ENCODE measurements at places on chromosomes 5 and 9.

DNA sequence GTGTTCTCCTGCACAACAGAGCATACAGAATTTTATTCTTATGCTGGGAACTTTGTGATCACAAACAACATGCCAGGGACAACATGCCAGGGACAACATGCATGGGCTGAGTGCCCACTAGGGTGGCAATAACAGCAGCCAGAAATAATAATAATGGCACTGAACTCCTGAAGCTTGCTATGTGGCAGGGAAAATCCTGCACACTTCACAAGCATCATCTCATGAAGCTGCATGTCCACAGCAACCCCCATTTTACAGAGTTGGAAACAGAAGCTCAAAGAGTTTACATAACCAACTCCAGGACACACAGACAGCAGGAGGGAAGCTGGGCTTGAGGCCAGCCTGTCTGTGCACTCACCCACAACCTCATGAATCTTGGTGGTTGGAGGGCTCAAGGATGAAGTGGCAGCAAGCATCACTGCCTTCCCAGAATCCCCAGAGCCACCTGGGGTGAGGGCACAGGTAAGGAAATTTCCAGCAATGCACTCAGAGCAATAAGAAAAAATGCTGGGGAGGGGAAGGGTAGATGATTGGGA, 111.4 kb downstream of the GABBR2 start:
- no peak for DNase-seq

- no peak for DNase-seq
Measured at GRCh38 chr9:20526500-20527319, 95.6 kb downstream of the MLLT3 start.

- no peak for DNase-seq
Measured at GRCh38 chr9:137772281-137772873, 105.2 kb upstream of the CACNA1B start.

- DNase-seq, result no peak
Measured at GRCh38 chr5:77697692-77698091, 59.2 kb upstream of the OTP start.

DNA sequence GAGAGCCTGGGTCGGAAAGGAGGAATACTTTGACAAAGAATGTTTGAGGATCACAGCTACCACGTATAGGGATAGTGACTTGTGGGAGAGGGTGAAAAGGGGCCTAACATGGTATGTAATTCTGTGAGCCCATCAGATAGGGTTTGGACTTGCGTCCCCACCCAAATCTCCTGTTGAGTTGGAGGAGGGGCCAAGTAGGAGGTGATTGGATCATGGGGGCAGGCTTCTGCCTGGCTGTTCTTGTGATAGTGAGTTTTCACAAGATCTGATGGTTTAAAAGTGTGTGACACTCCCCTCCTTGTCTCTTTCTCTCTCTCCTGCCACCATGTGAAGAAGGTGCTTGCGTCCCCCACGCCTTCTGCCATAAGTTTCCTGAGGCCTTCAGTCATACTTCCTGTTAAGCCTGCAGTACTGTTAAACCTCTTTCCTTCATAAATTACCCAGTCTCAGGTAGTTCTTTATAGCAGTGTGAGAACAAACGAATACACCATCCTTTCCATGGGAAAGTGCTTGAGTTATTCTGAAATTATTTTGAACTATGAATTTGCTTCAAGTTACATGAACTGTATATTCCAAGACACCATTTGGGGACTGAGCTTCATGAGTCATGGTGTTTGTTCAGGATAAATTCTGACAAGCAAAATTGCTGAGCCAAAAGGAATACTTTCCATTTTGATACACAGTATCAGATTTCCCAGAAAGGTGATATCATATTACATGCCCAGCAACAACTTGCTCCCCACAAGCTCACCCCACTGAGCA, 68.8 kb upstream of the SSBP2 start:
- no peak for DNase-seq

GRCh38 chr9:73615557-73615956, 463.9 kb downstream of the ANXA1 start:
- DNase-seq, result no peak

DNA sequence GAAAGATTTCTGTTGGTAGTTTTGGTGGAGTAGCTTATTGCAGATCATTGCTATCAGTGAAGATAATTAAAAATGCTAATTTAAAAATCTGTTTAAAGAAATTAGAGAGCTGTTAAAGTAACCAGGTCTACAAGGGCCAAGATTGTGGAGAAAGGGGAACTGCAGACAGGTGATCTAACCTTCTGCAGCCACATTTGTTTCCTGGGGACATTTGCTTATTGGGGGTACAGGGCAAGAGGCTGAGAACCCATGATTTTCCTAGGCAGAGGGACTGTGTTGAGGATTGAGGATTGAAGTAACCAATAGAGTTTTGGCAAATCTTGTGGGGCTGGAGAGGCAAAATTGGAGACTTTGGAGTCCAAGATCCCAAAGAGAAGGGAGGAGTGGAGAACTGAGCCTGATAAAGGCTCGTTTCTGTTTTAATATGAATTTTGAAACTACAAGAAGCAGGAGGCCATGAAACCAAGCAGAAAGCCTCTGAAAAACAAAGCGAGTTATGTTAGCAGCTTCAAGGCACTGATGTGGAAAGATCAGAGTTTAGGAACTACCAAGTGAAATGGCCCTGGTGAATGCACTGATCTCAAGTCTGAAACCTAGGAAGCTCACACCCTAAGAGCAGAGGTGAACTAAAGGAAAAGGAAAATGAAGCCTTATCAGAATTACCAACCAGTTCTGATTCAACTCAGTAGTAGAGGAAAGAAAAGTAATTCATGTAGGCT, 219.8 kb upstream of the C9orf72 start:
- DNase-seq, result no peak

GRCh38 chr5:180135967-180136629, 64.5 kb upstream of the RNF130 start:
- DNase-seq, result no peak

- DNase-seq, result no peak
Measured at GRCh38 chr5:1176473-1177391, 24.7 kb upstream of the SLC6A19 start.

GRCh38 chr5:4116834-4117233, 521.2 kb downstream of the IRX1 start:
- DNase-seq, result no peak

- no peak for DNase-seq
Measured at GRCh38 chr9:28941856-28942255, 1368.6 kb upstream of the C9orf72 start.

DNA sequence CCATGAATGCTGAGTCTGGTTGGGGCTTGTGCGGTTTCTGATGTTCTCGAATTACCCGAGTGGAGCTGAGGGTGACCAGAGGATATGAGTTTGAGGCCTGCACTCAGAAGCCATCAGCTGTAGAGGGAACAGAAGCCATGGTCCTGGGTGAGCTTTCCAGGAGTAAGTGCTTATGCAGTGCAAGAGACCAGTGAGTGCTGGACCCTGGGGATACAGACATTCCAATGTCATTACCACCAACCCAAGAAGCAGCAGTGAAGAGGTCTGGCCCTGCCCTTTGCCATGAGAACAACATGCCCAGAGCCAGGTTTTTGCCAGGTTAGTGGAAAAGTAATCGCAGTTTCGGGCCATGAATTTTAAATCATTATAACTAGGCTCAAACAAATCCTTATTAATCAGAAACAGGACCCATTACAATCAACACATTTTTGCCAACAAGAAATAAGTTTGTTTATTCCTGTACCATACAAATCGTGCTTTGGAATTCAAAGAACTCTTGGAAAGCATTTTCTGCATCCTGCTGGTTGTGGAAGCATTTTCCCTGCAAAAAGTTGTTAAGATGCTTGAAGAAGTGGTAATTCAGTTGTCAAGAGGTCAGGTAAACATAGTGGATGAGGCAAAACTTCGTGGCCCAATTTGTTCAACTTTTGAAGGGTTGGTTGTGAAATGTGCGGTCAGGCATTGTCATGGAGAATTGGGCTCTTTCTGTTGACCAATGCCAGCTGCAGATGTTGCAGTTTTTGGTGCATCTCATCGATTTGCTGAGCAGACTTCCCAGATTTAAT, 154.6 kb downstream of the SYK start:
- no peak for DNase-seq

Measured in DMS 273 treated with DMSO at 0.1 percent for 48 hours (cell line).